ENCODE measurements at places on chromosomes 3 and 15. TPM values are rescaled to one million over a fixed set of nuclear protein-coding genes. Genes with fewer than 3 reads are reported as not detected.

The CILP gene
- total RNA-seq: 0.07 TPM

The ADAMTS9 gene
- total RNA-seq: 4.5 TPM

The CHST2 gene
- 0.15 TPM for total RNA-seq

The AQP9 gene
- total RNA-seq: not detected

The RTP1 gene
- not detected for total RNA-seq

The CTXN2 gene
- total RNA-seq: not detected

The KCNMB2 gene
- not detected for total RNA-seq

DNA sequence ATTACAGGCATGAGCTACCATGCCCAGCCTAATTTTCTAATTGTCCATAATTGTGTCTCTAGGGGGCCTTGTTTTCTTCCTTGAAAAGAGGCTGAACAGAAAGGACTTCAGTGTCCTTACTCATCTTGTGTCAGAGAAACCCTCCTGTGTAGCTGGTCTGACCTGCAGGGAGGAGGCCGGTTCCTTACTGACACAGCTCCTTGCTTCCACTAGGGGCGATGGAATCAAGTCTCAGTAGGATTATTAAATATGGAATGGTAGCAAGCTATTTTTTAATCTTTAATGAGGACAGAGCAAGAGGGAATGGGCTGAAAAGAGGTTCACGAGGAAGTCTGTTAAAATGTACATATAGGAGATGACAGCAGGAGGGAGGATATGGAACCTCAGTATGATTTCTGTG is 8.6 kb downstream of the LPCAT4 start:
- no peak overlapping the region for H3K27ac ChIP-seq
- no peak for DNase-seq
- peaks cover 39% of the 10 kb centered on the region for H3K4me1 ChIP-seq
- H3K4me3 ChIP-seq: no peak overlapping the region

GRCh38 chr3:16355828-16356227 is 90.8 kb downstream of the OXNAD1 start:
- H3K4me3 ChIP-seq: no peak overlapping the region
- H3K4me1 ChIP-seq: no peaks in the 10 kb centered on the region
- H3K36me3 ChIP-seq: no peaks in the 10 kb centered on the region
- DNase-seq: no peak
- no peak overlapping the region for H3K27ac ChIP-seq

GRCh38 chr3:57961828-57962447 is 46.3 kb upstream of the FLNB start:
- H3K27ac ChIP-seq: 0 out of 2 replicates have a peak overlapping the region, but pooled peaks have one; percentile 7
- peaks cover 34% of the 10 kb centered on the region for H3K4me1 ChIP-seq
- no peak overlapping the region for H3K4me3 ChIP-seq
- H3K36me3 ChIP-seq: no peaks in the 10 kb centered on the region

DNA sequence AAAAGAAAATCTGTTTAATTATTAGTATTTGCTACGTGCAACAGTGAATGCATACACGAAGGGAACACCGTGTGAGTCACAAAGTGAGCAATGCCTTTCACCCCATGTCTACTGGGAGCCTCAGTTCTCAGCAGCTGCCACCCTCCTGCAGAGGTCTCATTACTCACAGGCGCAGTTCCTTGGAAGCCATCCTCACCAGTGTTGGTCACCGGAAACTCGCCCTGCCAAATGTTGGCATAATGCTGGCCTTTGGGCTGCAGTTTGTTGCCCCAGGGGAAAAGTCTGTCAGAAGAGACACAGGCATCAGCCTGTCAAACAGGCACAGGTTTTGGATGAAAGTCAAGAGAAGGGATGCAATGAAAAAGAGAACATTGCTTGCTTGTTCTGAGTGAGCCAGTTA is 50.1 kb downstream of the SUMF1 start:
- peak overlapping the region; percentile 44 for H3K27ac ChIP-seq
- peak; percentile 87 for DNase-seq
- no peak overlapping the region for H3K4me3 ChIP-seq
- no peaks in the 10 kb centered on the region for H3K27me3 ChIP-seq
- H3K36me3 ChIP-seq: no peaks in the 10 kb centered on the region

- no peaks in the 10 kb centered on the region for H3K36me3 ChIP-seq
- H3K4me3 ChIP-seq: no peak overlapping the region
- DNase-seq: no peak
- H3K4me1 ChIP-seq: peaks cover 34% of the 10 kb centered on the region
- no peak overlapping the region for H3K27ac ChIP-seq
These were observed 48.1 kb upstream of the TPM1 start for GRCh38 chr15:62994439-62994838.

DNA sequence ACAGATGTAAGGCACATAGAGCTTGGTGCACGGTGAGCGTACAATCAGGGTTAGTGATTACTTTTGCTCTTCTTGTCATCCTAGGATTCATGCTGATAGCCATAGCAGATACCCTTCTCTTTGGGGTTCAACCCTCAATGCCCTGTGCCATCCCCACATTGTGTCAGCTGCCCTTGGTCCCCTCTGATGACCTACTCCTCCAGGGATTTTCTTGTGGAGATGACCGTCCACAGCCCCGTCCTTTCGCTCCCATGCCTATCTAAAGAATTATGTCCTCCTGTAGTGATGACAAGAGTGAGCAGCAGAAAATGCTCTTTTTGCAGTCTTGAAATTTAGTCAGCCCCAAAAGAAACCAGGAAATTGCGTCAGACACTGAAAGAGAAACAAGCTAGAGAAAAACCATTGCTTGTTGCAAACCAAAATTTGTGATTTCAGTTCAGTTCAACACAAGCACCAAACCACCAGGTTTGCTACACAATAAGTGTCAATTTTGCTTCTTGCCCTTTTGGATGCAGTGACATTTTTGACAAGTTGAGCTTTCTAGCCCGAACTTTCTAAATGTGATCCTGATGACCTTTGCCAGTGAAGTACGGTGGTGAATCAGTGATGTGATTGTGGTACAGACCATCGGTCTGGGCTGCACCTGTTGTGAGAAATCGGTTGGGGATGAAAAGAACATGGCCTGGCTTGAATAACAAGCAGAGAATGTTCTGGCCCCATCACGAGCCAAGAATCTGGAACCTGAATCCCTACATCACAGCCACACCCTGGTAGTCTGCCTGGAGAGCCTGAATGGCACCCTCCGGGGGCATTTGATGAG is 41.3 kb downstream of the CMTM7 start:
- H3K27ac ChIP-seq: no peak overlapping the region
- H3K36me3 ChIP-seq: no peaks in the 10 kb centered on the region
- DNase-seq: no peak
- peaks cover 10% of the 10 kb centered on the region for H3K4me1 ChIP-seq
- no peak overlapping the region for H3K4me3 ChIP-seq

DNA sequence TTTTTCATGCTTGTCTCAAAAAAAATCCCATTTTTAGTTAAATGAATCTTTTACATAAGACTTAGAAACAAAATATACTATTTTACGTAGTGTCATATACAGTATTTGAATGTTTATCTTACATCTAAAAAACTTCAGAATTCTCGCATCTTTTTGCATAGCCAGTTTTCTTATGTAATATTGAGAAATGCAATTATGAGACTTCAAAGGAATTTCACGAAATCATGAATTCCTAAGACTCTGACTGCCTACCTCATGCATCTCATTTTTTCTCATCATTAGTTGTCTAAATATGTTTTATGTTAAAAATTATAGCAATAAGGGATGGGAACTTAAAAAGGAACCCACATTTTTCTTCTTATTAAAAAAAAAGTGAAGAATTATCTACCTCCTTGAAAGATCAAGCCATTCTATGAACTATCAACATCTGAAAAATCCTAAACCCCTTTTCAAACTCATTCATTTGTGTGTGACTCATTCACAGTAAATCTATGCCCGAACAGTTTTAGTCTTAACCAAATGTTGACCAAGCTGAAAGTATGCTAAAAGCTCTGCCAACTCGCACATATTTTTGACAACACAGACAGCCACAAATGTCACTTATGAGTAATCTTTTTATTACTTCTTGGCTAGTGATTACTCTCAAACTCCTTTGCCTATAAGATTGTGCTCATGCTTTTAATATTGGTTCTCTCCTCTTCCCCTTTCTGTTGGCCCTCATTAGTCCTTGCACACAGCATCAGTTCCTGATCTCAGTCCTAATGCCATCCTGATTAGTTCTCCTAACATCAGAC is 115.9 kb downstream of the DCLK3 start:
- H3K27me3 ChIP-seq: no peaks in the 10 kb centered on the region
- H3K36me3 ChIP-seq: no peaks in the 10 kb centered on the region
- peak; percentile 93 for DNase-seq
- peak overlapping the region; percentile 95 for H3K27ac ChIP-seq
- peak overlapping the region; percentile 2 for H3K4me3 ChIP-seq

GRCh38 chr3:33331414-33331813 is 54.2 kb downstream of the FBXL2 start:
- DNase-seq: no peak
- no peaks in the 10 kb centered on the region for H3K27me3 ChIP-seq
- H3K4me1 ChIP-seq: no peaks in the 10 kb centered on the region
- no peaks in the 10 kb centered on the region for H3K36me3 ChIP-seq
- no peak overlapping the region for H3K27ac ChIP-seq
- no peak overlapping the region for H3K4me3 ChIP-seq

GRCh38 chr3:43021186-43021585 is 42.1 kb downstream of the GASK1A start:
- H3K4me1 ChIP-seq: peaks cover 30% of the 10 kb centered on the region
- no peak overlapping the region for H3K4me3 ChIP-seq
- no peak for DNase-seq
- H3K36me3 ChIP-seq: no peaks in the 10 kb centered on the region
- H3K27ac ChIP-seq: no peak overlapping the region
- H3K27me3 ChIP-seq: no peaks in the 10 kb centered on the region

- H3K27me3 ChIP-seq: no peaks in the 10 kb centered on the region
- no peaks in the 10 kb centered on the region for H3K36me3 ChIP-seq
- no peak overlapping the region for H3K4me3 ChIP-seq
- H3K27ac ChIP-seq: peak overlapping the region; percentile 75
These were observed 68.7 kb upstream of the ARHGEF3 start for GRCh38 chr3:56870436-56870835.

- H3K27me3 ChIP-seq: no peaks in the 10 kb centered on the region
- H3K4me3 ChIP-seq: no peak overlapping the region
- no peaks in the 10 kb centered on the region for H3K36me3 ChIP-seq
These were observed 21.8 kb downstream of the MAP2K5 start for GRCh38 chr15:67564021-67564967.

DNA sequence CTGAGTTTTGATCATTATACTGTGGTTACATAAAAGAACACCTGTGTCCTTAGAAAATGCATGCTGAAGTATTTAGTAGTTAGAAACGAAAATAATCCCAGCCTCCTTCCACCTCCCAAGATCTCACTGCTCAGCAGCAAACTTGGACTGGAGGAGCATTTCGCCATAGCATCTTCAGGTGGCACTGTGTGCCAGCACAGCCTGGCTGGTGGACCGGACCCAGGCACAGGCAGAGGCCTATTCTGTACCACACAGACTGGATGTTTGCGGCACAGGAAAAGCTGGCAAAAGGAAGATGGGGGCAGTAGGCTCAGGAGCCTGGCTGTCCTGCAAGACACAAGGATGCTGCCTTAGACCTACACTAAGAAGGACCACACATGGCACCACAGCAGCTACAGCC is 10.2 kb downstream of the STIMATE start:
- no peaks in the 10 kb centered on the region for H3K27me3 ChIP-seq
- no peaks in the 10 kb centered on the region for H3K4me1 ChIP-seq
- H3K36me3 ChIP-seq: no peaks in the 10 kb centered on the region
- no peak overlapping the region for H3K27ac ChIP-seq
- DNase-seq: no peak

- H3K4me3 ChIP-seq: no peak overlapping the region
- H3K4me1 ChIP-seq: no peaks in the 10 kb centered on the region
- no peaks in the 10 kb centered on the region for H3K36me3 ChIP-seq
- H3K27me3 ChIP-seq: no peaks in the 10 kb centered on the region
- H3K27ac ChIP-seq: no peak overlapping the region
These were observed 164.0 kb downstream of the CHST2 start for GRCh38 chr3:143283432-143284128.

DNA sequence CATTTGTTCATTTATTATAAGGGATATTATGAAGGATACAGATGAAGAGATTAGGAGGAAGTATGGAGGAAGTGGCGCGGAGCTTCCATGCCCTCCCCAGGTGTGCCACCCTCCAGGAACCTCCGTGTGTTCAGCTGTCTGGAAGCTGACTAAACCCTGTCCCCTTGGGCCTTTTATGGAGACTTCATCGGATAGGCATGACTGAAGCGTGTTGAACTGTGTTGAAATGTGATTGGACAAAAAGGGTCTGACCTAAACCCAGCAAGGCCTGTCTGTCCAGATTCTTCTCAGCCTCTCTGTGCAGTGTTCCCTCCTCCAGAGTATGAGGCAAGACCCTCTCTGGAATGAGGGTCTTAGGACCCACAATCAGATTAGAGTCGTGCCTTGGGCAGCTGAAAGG is 31.7 kb downstream of the HACD3 start:
- no peak for DNase-seq
- H3K4me3 ChIP-seq: no peak overlapping the region
- H3K4me1 ChIP-seq: no peaks in the 10 kb centered on the region
- no peaks in the 10 kb centered on the region for H3K27me3 ChIP-seq
- no peak overlapping the region for H3K27ac ChIP-seq
- no peaks in the 10 kb centered on the region for H3K36me3 ChIP-seq

GRCh38 chr3:13113346-13114330 is 40.4 kb upstream of the IQSEC1 start:
- H3K27me3 ChIP-seq: no peaks in the 10 kb centered on the region
- H3K36me3 ChIP-seq: no peaks in the 10 kb centered on the region
- no peak for DNase-seq
- no peak overlapping the region for H3K4me3 ChIP-seq
- H3K4me1 ChIP-seq: peaks cover 55% of the 10 kb centered on the region

- no peak overlapping the region for H3K4me3 ChIP-seq
- H3K4me1 ChIP-seq: no peaks in the 10 kb centered on the region
- no peaks in the 10 kb centered on the region for H3K36me3 ChIP-seq
- H3K27me3 ChIP-seq: 0 out of 2 replicates have a peak, but pooled peaks cover 4% of the 10 kb centered on the region
- no peak overlapping the region for H3K27ac ChIP-seq
These were observed 549.8 kb upstream of the ROBO2 start for GRCh38 chr3:76490064-76490463.

- no peaks in the 10 kb centered on the region for H3K36me3 ChIP-seq
- H3K27me3 ChIP-seq: no peaks in the 10 kb centered on the region
- no peak overlapping the region for H3K4me3 ChIP-seq
- no peaks in the 10 kb centered on the region for H3K4me1 ChIP-seq
- H3K27ac ChIP-seq: no peak overlapping the region
These were observed 253.1 kb downstream of the RBMS3 start for GRCh38 chr3:29534006-29534405.

- no peaks in the 10 kb centered on the region for H3K4me1 ChIP-seq
- no peak overlapping the region for H3K27ac ChIP-seq
- no peak for DNase-seq
These were observed 15.0 kb upstream of the BCHE start for GRCh38 chr3:165852191-165852590.

DNA sequence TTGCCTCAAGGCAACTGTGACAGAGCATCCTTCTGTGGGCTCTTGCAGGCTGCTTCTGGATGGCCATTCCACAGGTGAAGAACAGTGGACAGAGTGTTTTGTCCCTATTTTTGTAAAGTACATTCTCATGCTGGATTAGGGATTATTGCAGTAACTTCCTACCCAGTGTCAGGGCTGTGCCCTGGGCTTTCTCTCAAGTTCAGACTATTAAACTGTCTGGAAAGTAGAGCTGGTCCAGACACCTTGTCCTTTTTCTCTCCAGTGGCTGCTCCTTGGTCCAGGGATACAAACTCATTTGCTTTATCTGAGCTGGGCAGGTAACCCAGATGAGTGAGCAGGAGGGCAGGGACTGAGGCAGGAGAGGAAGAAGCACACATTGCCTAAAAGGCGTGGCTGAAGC is 37.4 kb upstream of the AGBL1 start:
- no peak overlapping the region for H3K27ac ChIP-seq
- H3K36me3 ChIP-seq: no peaks in the 10 kb centered on the region
- no peaks in the 10 kb centered on the region for H3K4me1 ChIP-seq

- H3K36me3 ChIP-seq: no peaks in the 10 kb centered on the region
- no peaks in the 10 kb centered on the region for H3K4me1 ChIP-seq
- H3K4me3 ChIP-seq: no peak overlapping the region
- no peak overlapping the region for H3K27ac ChIP-seq
- no peaks in the 10 kb centered on the region for H3K27me3 ChIP-seq
These were observed 9.1 kb upstream of the HHATL start for GRCh38 chr3:42711491-42712343.

Data from PC-9 (cell line).